Thoracic aorta (tissue), 2 donors: ENCODE measurements at places on chromosomes 2 and 18. TPM values are rescaled to one million over a fixed set of nuclear protein-coding genes. Genes with fewer than 3 reads are reported as not detected.

TLX2 gene
- not detected for total RNA-seq

DNA sequence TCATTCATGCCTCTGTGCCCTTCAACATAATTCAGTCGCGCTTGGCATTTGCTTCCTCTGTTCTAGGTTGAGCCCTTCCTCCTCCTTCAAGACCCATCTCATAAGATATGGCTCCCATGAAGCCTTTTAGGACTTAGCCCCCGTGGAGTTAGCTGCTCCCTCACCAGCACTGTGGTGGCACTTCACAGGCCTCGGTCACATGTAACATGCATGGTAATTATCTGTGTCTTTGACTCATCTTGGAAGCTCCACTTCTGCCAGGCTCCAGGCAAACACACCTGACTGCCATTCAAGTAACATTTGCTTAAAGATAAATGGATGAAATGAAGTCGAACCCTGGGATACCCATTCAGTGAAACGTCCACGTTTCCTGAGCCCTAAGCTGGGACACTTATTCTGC is 484.7 kb downstream of the EIPR1 start:
- no peaks in the 10 kb centered on the region for H3K4me1 ChIP-seq
- no peak for DNase-seq
- H3K27me3 ChIP-seq, result no peaks in the 10 kb centered on the region
- no peaks in the 10 kb centered on the region for H3K36me3 ChIP-seq
- H3K27ac ChIP-seq, result no peak overlapping the region

DNA sequence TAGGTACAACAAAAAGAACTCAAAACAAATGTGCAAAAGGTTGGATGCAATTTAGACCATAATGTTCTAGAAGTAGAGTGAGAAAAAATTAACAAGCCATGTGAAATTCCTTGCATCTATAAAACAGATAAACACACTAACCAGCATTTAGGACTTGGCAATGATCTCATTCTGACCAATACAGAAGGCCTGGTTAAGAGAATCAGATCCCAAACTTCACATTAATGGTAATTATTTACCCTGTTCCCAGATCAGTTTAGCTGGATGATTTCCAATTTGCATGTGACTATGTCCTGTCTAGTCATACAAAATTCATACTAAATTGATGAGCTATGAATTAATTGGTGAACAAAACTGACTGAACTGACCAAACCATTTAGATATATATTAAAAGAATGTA is 98.4 kb upstream of the FIGN start:
- H3K27me3 ChIP-seq, result no peaks in the 10 kb centered on the region
- no peak for DNase-seq
- peaks cover 7% of the 10 kb centered on the region for H3K4me1 ChIP-seq
- no peaks in the 10 kb centered on the region for H3K36me3 ChIP-seq

GRCh38 chr2:178114462-178114861 is 2.2 kb downstream of the RBM45 start:
- no peak overlapping the region for H3K4me3 ChIP-seq
- no peaks in the 10 kb centered on the region for H3K27me3 ChIP-seq
- DNase-seq, result no peak
- no peaks in the 10 kb centered on the region for H3K36me3 ChIP-seq
- H3K27ac ChIP-seq, result no peak overlapping the region
- H3K4me1 ChIP-seq, result no peaks in the 10 kb centered on the region

SERPINB2 gene
- 9.3 TPM for total RNA-seq

AFF3 gene
- total RNA-seq, result 20.1 TPM

KIF1A gene
- 0.92 TPM for total RNA-seq

DNA sequence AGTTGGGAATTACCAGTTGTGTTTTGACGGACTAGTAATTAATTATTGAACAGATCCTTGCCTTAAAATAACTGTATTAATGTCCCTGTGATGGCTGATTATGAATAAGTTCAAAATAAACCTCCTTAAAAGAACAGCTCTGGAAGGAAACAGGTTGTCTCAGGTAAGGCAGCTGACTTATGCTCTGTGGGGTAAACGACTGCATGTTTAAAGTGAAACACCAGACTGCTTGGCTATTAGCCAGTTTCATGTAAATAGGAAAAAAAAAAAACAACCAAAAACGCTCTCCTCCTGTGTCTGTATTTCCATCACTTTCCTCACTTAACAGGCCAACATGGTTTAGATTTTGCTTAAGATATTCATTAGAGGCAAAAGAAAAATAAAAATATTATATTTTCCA is 243.6 kb downstream of the TMEM182 start:
- no peak for DNase-seq
- no peak overlapping the region for H3K27ac ChIP-seq
- H3K36me3 ChIP-seq, result no peaks in the 10 kb centered on the region
- no peak overlapping the region for H3K4me3 ChIP-seq

GRCh38 chr2:28662044-28662443 is 89.6 kb upstream of the PPP1CB start:
- H3K27me3 ChIP-seq, result no peaks in the 10 kb centered on the region
- H3K4me3 ChIP-seq, result peak overlapping the region; percentile 50
- H3K4me1 ChIP-seq, result peaks cover 82% of the 10 kb centered on the region
- no peaks in the 10 kb centered on the region for H3K36me3 ChIP-seq
- DNase-seq, result no peak
